ENCODE measurements at places on chromosomes 1 and 21.
A peak's percentile ranks its signal among the peaks of the same experiment; 100 is the strongest.

DNA sequence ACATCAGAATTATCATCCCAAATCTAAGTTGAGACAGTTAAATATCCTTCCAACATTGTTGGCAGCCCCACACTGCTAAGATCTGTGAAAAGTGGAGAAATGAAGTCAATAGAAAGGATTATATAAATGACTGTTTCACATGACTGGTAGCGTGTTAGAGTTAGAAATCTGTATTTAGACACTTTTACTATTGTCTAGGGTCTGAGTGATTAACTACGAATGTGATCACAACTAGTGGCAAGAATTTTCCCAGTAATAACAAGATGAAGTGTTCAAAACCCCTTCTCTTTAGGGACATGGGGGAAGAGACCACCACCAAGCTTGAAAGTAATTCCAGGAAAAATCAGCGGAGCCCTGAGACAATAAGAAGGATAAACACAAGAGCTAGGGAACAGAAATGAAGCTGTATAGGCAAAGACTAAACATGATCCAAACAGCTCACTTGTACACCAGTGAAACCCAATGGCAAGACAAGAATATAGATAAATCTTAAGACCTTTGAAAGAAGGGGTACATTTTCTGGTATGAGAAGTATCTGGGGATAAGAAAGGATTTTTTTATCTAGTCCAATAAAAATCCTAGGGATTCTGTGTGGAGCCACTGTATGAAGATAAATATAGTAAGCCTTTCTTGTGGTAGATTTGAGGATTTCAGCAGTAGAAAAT, 646.6 kb upstream of the USP24 start:
- DNase-seq = no peak

DNA sequence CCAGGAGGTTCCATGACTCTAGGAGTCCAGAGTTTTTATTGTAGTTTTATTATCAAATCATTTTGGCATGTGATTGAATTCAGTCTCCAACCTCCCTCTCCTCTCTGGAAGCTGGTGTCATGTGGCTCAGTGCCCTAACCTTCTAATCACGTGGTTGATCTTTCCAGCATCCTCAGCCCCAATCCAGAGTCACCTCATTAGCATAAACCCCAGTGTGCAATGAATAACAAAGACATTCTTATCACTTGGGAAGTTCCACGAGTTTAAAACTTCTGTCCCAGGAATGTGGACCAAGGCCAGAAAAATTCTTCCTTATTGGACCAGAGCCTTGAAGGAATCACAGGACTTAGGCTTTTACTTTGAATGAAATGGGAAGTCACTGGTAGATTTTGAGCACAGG, 52.2 kb downstream of the KIRREL1 start:
- DNase-seq = no peak

- no peak for DNase-seq
Measured at GRCh38 chr1:152335399-152335798, 10.4 kb upstream of the FLG start.

GRCh38 chr1:35835398-35835797, 27.6 kb downstream of the AGO4 start:
- no peak for DNase-seq

GRCh38 chr1:55696891-55697290, 481.7 kb upstream of the USP24 start:
- no peak for DNase-seq

GRCh38 chr1:147542569-147542897, 1.2 kb downstream of the BCL9 start:
- DNase-seq = no peak

GRCh38 chr1:24125456-24125855, 13.5 kb upstream of the MYOM3 start:
- DNase-seq = no peak

GRCh38 chr1:174569240-174569639, 121.5 kb downstream of the GPR52 start:
- no peak for DNase-seq

GRCh38 chr1:209900734-209901133, 37.3 kb upstream of the SYT14 start:
- no peak for DNase-seq

DNA sequence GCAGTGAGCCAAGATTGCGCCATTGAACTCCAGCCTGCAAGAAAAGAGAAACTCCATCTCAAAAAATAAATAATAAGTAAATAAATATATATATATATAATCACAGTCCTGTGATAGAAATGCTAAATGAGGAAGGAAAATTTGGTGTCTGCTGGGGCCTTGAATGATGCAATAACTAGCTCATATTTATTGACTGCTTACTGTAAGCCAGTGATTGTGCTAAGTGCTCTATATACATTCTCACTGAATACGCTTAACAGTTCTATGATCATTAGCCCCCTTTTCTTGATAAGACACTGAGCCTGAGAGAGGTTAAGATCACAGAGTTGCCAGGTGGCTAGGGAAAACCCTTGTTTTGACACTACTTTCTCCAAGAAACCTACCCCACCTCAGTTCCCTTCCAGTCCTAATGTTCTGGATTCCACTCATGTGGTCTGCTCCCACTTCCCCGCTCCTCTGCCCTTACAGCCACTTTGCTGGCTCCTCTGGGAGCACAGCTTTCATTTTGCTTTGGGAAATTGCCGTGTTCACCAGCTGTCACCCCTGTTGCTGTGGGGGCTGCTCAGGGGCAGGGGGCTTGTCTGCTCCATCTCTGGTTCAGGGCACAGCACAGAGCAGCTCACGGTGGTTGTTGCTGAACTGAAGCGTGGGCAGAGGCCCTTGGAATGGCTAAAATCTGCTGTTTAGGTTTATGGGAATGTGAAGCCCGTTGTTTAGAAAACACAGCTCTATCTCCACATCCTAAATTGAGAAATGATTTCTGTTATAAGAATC, 2.5 kb upstream of the BMP8A start:
- DNase-seq = no peak

GRCh38 chr1:219412772-219413171, 200.1 kb downstream of the ZC3H11B start:
- DNase-seq = no peak

GRCh38 chr1:30687886-30688285, 35.5 kb downstream of the MATN1 start:
- DNase-seq = no peak

- DNase-seq = peak; percentile 77
Measured at GRCh38 chr1:226121587-226122400, 59.3 kb downstream of the H3-3A start.

DNA sequence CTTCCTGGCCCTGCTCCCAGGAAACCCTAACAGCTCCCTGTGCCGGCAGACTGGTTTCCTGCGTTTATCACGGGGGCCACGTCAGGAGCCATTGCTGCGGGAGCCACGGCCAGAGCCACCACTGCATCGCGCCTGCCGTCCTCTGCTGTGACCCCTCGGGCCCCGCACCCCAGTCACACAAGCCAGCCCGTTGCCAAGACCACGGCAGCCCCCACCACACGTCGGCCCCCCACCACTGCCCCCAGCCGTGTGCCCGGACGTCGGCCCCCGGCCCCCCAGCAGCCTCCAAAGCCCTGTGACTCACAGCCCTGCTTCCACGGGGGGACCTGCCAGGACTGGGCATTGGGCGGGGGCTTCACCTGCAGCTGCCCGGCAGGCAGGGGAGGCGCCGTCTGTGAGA, 26.1 kb downstream of the RNF223 start:
- no peak for DNase-seq

DNA sequence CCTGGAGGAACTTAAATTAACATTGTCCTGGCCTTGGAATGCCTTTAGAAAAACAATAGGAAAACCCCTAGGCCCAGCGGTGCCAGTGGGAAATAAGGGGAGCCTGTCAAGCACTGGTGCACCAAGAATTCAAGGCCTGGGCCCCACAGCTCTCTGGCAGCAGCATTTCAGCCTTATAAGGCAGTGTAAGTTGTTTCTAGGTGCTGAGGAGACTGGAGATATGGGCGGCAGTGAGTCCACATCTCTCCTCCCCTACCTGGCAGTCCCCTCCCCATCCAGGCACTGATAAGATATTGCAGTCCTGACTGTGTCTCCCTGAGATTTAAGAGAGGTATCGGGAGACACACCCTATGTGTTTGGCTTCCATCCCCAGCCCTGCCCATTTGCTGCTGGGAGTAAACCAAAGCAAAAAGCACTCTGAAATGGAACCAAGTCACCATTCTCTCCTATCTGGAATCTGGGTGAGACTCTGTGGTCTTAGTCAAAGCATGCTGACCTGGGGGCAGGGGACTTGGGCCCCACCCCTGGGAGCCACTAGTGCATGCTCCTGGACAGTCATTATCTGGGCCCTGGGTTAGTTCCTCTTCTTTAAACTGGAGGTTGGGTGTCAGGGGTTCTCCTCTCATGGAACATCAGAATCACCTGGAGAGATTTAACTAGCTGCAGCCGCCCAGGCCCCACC, 30.5 kb downstream of the DEGS1 start:
- DNase-seq = no peak

DNA sequence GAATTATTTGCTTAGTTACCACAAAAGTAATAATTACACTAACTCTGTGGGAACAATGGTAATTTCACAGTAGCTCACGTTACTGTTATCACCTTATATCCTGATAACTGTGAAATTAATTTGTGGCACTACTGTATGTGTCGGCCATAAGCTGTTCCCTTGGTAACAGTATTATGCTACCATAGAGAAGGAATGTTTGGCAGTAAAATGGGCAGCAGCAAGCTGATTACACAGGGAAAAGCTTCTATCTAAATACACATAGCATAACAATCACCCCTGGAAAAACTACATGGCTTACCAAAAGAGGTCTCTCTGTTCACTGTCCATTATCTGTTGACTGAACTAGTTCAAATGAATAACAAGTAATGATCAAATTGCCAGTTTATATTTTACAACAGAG, 124.1 kb downstream of the DPYD start:
- no peak for DNase-seq

DNA sequence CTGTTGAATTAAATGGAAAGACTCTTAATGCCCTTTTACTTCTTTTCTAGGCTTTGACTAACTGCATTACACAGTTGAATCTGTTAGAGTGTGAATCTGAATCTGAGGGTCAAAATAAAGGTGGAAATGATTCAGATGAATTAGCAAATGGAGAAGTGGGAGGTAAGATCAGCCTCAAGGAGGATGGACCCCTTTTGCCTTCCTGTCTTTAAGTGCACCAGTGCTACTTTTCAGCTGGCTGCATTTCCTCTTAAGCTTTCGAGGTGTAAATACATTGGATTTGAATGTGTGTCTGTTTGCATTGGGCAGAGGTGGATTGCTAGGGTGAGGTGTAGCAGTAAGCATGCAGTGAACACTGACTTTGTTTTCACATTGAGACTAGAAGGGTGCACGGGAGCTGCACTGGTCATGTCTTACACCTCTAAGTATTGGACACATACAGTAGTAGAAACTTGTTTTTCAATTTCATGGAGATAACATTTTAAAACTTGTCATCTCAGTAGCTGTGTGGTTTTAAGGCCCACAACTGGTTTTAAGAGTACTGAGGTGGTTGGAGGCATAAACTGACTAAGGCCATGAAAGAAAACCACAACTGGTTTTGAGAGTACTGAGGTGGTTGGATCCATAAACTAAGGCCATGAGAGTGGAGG, 35.4 kb downstream of the MIA3 start:
- peak; percentile 54 for DNase-seq

DNA sequence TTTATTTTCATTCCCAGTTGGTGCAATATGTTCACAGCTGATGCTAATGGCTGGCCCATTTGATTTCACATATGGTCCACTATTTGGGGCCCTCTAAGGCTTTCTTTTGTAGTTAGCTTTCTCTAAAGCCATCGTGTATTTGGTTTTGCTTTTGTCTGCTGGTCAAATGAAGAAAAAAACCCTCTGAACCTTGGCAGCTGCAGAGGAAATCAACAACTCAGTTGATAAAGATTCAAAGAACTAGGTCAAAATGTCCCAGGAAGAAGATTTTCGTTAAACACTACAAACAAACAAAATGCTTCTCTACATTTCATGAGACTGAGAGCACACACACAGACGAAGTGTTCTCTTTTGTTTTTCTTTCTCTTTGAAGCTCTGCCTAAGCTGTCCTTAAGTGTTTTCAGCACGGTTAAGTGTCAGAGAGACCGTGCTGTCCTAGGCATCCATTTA, 655.0 kb downstream of the RWDD3 start:
- no peak for DNase-seq

DNA sequence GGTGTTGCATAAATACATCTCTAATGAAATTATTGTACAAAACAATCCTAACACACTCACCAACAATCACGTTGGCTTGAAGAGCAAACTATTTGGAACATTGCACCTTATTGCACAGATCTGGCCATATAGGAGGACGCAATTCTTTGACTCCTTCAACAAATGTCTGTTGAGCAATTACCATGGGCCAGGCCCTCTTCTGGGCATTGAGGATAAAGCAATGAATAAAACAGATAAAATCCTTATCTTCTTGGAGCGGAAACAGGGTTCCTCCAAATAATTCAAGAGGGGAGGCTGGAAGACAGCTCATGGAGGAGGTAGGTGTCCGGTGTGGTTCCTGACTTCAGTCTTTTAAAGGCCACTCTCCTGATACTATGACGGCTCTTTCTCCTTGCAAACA, 43.3 kb downstream of the PAX7 start:
- no peak for DNase-seq

All from T-helper 2 cell treated with Interferon-gamma antibody and Interleukin-4, amounts not matched to agents 5 μg/mL and 100 μg/mL, for 36 hours (primary cell).